ENCODE measurements at places on chromosomes 16 and 17.

DNA sequence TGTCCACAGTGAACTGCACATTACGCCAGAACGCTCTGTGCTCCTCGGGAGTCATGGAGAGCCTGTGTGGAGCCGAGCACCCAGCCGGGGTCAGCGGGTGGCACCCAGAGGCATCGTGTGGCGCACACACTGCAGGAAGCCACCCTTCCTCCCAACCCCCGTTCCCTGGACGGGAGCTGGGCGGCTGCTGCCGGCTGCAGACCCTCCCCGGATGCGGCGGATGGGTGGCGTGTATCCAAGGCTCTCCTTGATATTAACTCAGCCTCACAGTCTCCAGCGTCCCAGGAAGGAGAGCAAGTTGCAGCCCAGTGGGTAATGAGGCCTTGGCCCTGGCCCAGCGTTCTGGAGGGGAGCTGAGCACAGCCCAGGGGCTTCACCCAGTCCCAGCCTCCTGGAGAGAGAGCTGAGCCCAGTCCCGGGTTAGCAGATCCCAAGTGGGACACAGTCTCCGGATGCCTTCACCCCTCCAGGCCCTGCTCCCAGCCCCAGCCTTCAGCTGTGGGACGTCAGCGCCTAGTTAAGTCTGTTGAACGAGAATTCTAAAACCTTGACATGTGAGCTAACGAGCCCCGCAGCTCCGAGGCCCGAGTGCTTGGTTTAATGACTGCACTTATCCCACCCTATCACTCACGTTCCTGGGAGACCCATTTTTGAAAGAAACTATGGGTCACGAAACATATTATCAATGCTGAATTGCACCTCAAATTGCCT lies 86.6 kb downstream of the TBC1D16 start:
- DNase-seq: no peak

DNA sequence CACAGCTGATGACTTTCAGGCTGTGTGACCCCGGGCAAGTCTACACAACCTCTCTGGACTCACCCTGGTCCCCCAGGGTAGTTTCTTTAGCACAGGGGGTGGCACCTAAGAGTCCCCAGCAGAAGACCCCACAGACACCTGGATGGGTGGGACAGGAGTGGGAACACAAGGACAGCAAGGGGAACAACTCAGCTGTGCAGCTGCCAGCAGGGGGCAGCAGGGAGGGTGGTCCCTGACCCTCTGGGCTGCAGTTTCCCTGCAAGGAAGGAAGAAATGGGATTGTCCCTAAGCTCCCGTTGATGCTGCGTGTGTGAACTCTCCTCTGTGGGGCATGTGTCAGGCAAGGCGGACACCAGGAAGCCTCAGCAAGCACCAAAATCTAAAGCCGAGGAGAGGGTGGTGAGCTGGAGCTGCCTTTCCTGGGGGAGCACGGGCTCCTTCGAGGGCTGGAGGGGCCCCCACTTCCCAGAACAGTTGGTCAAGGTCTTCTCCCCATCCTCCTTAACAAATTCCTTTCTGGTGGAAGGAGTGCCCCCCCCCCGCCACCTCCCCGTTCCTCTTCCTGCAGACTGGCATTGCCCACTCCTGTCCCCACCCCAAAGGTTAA lies 24.1 kb upstream of the CDH5 start:
- peak; percentile 7 for DNase-seq

DNA sequence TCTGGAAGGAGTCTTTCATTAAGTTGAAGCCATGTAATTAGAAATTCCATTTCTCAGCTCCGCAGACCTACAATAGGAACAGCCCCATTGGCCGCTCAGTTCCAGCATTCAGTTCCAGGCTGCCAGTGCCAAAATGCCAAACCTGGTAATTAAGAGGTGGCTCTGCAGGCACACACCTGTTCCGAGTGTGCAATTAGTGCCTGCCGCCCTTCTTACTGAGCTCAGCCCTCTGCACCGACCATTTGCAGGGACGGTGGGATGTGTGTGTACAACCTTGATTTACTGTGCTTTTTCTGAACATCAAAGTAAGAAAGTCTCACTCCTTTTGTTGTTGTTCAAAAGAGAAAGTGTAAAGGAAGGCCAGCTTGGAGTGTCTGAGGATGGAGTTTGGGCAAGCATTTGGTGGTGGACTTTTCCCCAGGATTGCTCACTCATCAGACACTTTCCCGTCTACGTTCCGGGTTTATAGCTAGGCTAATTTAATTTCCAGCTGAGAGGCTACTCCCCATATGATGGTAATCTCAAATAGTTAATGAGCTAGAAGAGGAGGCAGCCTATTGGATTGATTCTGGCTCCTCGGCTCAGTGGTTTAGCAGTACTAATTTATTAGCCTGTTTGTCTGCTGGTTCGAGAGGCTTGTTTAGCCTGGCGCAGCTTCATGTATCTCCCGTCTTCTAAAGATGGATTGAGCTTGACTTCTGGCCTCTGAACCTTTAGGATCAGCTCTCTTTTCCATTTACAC lies 20.0 kb downstream of the HS3ST3B1 start:
- DNase-seq: no peak

- DNase-seq: no peak
Measured at GRCh38 chr17:36726199-36726598, 124.8 kb downstream of the MRM1 start.

GRCh38 chr17:42531455-42532354 lies 4.3 kb upstream of the NAGLU start:
- DNase-seq: no peak

DNA sequence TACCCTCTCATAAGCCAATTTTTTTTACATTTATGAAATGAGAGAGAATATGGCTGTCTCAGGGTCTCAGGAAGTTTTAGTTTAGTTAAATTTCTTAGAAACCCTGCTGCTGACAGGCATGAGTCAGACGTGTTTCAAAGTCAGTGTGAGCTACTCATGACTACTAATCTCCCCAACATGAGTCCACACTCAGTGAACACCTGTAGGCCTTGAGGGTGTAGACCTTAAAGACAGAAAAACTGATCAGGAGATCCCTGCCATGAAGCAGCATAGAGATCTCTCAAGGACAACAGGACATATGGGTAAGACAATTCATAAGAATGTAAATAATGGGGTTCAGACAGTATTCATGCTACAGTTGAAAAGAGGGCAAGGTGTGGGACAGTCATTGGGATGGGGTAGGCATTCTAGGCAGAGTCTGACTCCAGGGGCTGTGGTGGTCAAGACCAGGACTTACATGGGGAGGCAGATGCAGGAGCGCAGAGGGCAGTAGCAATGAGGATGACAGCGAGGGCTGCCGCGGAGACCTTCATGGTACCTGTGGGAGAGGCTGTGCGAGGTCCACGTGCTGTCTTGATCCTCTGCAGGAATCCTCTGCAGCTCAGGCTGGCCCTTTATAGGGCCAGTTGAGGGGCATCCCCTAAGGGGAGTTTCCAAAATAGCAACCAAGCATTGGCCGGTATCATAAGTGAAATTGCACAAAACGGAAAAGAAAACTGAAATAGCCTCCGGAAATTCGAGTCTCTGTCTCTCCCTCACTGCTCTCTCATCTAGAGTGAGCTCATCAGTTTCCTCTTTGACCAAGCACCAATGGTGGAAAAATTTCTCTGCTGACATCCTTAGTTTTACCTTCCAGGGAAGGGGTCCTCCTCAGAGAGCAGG lies at the start of gene CCL5:
Gene CCL5, minus strand, starts transcription at position 588 of the 882 bp plus-strand sequence.
- no peak for DNase-seq

DNA sequence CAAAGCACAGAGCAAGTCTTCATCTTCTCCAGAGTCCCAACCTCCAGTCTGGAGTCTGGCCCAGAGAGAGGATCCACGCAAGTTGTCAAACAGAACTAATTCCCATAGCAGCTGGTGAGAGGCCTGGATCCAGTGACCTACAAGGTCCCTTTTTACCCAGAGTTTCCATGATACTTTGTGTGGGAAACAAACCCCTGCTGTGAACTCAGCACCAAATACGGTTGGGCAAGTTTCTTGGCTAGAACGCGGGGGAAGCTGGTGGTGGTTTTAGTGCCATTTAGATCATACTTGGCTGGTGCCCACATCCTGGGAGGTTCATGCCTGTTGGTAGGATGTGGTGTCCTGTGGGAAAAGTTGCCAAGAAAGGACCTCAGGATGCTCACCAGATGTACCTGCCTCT lies 18.1 kb downstream of the TMC7 start:
- DNase-seq: no peak

DNA sequence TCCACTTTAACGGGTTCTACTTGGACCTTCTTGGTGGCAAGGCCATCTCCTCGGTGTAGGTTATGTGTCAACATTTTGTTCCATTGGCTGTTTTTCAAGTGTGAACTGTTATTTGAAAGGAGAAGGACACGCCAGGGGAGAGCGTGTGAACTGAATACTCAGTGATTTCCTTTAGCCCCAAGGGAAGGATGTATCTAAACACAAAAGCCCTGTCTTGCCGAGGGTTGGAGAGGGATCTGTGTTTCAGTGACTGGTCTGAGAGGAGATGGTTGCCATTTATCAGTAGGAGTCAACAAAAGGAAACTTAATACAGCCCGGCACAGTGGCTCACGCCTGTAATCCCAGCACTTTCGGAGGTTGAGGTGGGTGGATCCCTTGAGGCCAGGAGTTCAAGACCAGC lies 50.0 kb downstream of the USP10 start:
- no peak for DNase-seq

DNA sequence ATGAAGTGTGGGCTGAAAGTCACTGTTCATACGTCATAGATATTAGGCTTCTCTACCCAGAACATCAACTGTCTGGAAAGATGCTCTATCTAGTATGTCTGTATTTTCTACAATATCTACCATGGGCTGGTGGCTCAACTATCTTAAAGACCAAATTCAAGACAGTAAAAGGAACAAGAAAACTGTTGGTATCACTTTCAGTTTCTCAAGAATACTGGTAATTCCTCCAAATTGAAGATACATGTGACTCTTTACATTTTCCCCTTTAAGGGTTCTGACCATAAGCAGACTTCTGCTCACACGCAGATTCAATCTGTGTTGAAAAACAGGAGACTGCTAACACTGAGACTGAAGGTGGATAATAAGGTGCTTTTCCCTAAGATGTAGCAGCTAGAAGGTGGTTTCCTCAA lies 24.2 kb downstream of the XPO6 start:
- no peak for DNase-seq

DNA sequence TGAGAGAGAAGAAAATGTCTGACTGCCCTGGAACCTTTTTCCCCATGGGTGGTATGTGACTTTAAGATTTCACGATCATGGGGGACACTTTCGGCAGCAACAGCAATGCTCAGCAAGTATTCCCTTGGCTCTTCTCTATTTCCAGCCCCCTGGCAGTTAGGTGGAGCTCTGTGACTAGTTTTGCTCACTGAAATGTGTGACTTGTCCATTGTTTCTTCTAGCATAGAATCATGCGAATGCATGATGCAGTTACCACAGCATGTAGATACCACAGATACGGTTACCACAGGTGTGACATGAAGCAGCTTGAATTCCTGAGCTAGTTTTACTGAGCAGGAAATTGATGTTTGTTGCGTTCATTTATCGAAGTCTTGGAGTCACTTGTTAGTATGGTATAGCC lies 1034.5 kb upstream of the EEF2KMT start:
- no peak for DNase-seq

GRCh38 chr16:15599303-15600070 lies 43.5 kb downstream of the MARF1 start:
- DNase-seq: no peak

DNA sequence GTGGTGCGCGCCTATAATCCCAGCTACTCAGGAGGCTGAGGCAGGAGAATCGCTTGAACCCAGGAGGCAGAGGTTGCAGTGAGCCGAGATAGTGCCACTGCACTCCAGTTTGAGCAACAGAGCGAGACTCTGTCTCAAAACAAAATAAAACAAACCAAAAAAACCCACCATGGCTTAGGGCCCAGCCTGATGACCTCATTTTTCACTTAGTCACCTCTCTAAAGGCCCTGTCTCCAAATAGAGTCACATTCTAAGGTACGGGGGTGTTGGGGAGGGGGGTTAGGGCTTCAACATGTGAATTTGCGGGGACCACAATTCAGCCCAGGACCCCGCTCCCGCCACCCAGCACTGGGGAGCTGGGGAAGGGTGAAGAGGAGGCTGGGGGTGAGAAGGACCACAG lies 1.4 kb upstream of the STH start:
- DNase-seq: no peak

GRCh38 chr16:12618515-12618914 lies 185.2 kb downstream of the CPPED1 start:
- DNase-seq: no peak

Measured in stimulated activated CD8-positive, alpha-beta memory T cell treated with anti-CD3 and anti-CD28 coated beads, Interleukin-15, amount 100 ng/mL, for 24 hours (primary cell).